Right cardiac atrium (tissue), 5 donors: ENCODE measurements at places on chromosomes 5 and 9. TPM values are rescaled to one million over a fixed set of nuclear protein-coding genes. Genes with fewer than 3 reads are reported as not detected.

- DNase-seq = no peak
These were observed 164.8 kb downstream of the DEPDC1B start for GRCh38 chr5:60535198-60535597.

DNA sequence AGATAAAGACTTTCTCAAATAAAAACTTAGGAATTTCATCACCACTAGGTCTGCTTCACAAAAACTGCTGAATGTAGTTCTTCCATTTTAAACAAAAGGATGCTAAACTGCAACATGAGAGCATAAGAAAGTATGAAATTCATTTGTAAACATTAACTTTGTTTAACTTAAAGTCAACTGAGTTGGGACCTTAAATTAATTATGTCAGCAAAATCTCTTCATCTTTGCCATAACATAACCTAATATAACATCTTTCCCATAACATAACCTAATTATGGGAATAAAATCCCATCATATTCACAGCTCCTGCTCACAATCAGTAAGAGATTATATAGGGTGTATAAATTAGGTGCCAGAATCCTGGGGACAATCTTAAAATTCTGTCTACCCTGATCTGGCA, 78.8 kb upstream of the PCSK5 start:
- DNase-seq = no peak

CDC20B gene
- not detected for polyA plus RNA-seq

MARCOL gene
- polyA plus RNA-seq = not detected

GRCh38 chr5:35133186-35133585, 85.4 kb upstream of the AGXT2 start:
- no peak for DNase-seq

- DNase-seq = no peak
These were observed 181.1 kb upstream of the DAB2 start for GRCh38 chr5:39605588-39606575.
